ENCODE measurements at places on chromosomes 13 and 19.

DNA sequence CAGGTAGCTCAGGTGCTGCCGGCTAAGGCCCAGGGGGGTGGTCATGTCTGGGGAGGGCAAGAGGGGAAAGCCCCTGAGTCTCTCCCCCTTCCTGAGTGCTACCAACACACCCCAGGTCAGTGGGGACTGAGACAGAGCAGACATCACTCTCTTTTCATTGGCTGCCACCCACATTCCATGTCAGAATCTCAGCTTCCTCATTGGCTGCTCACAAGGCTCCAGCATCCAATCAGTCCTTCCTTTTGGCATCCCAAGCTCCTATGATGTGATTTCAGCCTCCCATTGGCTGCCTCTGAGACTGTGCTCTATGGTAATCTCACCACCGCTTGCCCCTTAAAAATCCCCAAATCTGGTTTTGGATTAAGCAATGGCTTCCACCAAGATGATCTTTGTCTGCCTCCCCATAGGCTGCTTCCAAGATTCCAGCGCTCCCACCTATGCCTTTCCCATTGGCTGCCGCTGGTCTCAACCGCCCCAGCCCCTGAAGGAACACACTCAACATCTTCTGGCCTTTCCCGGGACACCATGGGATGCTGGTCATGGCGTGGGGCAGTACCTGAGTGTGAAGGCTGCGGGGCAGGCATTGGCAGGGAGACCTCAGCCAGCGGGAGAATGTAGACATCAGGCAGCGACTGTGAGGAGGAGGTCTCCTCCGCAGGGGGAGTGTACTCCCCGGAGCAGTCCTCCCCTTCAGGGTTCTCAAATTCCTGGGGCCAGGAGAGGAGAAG, 2.0 kb downstream of the LMTK3 start:
- DNase-seq, result no peak

DNA sequence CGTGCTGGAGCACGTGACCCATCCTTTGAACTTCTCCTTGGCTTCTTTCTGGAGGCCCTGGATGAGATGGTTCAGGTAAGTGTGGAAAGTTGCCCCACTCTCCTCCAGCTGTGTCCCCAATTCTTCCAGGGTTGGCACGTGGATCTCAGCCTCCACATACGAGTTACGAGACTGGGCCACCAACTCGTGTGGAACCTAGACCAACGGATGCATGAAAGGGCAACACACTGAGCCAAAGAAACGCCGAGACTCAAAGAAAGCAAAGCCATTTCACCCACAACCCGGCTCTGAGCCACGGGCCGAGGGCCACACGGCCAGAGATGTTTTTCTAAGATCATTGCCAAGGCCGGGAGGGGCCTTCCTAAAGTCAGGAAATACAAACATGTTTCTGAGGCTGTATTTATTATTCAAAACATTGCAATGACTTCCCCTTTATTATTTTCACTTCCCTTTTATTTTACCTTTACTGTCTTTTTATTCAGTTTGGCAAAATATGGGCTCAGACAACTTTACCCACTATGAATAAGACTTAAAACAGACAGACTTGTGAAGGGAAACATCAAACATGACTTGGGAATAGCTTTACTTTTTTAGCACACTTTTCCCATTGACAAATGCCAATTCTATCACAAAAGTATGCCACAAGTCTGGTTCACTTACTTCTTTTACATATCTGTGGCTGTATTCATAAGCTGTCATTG, 94.6 kb downstream of the KL start:
- no peak for DNase-seq

DNA sequence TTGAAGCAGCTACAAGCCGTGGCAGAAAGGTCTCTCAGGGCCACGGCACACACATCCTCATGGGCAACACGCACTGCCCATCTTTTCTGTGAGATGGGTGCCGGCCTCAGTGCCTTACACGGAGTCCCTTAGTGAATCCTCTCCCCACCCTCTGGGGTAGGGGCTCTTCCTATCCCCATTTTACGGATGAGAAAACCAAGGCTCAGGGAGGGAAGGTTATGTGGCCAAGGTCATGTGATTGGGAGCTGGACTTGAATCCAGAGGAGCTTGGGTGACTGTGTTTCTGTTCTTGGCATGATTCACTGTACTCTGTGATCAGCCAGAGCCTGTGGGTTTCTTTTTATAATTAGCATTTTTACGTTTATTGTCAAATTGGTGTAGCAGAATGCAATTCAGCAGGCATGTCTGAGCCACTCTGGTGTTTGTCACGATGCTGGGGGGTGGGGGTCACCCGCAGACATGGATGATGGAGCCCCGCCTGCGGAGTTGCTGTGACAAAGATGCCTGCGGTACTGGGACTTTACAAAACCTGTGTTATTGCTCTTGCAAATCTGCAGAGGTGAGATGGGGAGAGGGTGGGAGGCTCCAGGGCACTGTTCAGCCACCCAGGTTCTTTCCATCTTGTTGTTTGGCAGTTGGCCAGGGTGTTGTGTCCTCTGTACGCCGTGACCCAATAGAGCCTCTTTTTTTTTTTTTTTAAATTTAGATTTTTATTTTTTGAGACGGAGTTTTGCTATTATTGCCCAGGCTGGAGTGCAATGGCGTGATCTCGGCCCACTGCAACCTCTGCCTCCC, 4.5 kb downstream of the SCN1B start:
- DNase-seq, result no peak

DNA sequence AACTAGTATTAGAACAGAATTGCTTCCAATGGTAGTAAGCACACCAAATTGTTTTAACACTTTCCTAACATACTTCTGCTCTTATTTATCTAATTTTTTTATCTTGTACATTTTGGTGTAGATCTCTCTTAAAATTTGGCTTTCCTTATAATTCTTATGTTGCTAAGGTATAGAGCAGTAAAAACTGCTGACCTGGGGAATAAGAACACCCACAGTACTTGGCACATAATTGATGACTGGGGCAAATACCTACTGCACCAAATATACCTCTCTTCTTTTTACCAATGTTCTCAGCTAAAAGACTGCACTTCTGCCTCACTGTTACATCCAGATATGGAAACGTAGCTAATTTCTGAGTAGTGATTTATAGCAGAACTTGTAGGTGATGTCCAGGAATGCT, 642.2 kb downstream of the LIG4 start:
- no peak for DNase-seq

DNA sequence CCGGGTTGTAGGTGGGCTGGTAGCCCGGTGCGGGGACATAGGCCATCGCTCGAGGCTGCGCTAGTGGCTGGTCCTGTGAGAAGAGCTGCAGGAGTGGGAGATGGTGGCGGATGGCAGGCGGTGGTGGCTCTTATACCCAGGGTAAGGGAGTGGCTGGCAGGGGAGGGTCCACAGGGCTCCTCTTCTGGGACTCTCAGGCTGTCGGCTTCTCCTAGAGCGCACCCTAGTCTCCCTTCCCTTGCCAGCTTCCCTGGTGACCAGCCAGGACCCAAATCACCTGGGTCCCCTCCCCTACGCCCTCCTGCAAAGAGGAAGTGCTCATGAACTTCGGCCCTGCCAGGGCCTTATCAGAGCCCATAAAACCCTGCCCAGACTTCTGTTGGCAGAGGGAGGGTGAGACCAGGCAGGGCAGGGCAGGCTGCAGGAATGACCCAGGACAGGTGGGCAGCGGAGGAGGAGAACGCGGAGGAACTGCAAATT, at the start of gene LGALS4:
Gene LGALS4, minus strand, starts transcription at position 105 of the 480 bp plus-strand sequence. Its CDS starts 59 bp downstream, at position 46.
- DNase-seq, result no peak

DNA sequence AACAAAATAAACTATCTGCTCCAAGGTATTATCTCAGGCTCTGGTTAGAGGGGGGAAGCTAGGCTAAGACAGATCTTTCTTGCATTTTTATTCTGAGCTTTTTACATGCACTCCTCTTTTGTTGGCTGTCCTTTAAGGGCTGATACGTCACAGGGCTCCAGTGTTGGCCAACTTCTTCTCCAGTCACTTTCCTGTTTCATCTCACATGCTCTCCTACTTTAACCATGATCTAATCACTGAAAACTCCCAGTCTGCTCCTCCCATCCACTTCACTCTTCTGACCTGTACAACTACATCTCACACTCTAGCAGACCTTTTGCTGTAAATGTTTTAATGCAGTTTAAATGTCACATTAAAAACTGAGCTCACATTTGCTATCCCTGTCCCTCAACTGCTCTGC, 510.0 kb upstream of the KLF12 start:
- no peak for DNase-seq

- no peak for DNase-seq
Observed at GRCh38 chr19:8357007-8357521, 6.9 kb upstream of the ANGPTL4 start.

GRCh38 chr13:46908501-46908900, 11.6 kb upstream of the HTR2A start:
- no peak for DNase-seq

GRCh38 chr19:3506384-3507340, 551 bp downstream of the FZR1 start:
- DNase-seq, result peak; percentile 41

- DNase-seq, result no peak
Observed at GRCh38 chr13:42992764-42993122, 702 bp upstream of the EPSTI1 start.

DNA sequence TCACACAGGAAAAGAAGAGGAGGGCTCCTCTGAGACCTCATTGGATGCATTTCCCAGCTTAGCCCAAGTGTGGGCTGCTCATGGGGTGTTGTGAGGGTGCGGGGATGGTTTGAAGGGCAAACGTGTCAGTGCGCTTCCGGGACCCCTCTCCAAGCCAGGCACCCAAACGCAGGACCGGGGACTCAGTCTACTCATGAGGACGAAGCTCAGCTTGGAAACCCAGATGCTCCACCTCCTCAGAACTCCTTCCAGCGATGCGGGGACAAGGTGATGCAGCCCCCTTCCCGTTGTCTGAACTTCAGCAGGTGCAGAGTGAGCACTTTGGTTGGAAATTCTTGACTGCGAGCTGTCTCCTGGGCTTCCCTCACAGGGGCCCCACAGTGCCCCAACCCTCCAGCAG, 33.1 kb upstream of the MTIF3 start:
- no peak for DNase-seq

GRCh38 chr13:80299046-80299445, 41.9 kb downstream of the SPRY2 start:
- no peak for DNase-seq

DNA sequence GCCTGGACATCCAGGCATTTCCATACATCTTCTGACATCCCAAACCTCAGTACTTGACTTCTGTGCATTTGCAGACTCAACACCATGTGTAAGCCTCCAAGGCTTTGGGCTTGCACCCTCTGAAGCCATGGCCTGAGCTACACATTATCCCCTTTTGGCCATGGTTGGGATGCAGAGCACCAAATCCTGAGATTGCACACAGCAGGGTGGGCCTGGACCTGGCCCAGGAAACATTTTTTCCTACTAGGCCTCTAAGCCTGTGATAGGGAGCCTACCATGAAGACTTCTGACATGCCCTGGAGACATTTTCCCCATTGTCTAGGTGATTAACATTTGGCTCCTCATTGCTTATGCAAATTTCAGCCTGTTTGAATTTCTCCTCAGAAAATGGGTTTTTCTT, 853.4 kb upstream of the SPRY2 start:
- DNase-seq, result no peak

DNA sequence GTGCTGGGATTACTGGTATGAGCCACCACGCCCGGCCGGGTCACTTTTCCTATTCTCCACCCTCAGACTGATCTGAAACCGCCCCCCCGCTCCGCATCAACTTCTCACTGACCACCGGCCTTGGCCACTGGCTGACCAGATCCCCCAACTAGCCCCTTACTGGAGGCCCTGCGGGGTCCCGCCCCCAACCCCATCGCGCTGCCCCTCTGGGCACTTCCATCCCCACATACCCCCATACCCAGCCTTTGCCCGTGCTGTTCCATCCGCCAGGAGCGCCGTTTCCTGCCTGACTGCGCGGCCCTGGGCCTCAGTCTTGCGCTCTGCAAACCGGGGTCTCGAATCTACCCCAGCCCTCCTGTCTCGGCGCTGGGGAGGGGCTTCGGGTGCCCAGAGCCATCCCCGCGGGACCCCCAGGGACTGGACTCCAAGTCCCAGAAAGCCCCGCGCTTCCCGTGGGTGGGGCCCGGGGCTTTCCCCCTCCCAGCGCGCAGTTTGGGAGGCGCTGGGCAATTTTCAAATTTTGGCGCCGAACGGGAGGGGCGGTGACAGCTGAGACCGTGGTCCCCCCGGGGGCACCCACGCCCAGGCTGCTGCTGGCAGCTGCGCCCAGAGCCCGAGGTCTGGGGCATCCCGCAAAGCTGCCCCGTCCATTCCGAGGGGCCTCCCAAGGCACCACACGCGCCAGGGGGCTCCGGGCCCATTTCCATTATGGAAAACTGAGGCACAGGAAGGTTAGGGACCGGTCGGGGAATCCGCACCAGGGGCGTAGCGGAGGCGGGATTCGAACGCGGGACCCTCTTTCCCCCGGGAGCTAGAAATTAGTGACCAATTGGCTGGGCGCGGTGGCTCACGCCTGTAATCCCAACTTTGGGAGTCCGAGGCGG, 5.2 kb upstream of the LMNB2 start:
- DNase-seq, result peak; percentile 85

- DNase-seq, result no peak
Observed at GRCh38 chr13:103168901-103169508, 102.8 kb upstream of the SLC10A2 start.

DNA sequence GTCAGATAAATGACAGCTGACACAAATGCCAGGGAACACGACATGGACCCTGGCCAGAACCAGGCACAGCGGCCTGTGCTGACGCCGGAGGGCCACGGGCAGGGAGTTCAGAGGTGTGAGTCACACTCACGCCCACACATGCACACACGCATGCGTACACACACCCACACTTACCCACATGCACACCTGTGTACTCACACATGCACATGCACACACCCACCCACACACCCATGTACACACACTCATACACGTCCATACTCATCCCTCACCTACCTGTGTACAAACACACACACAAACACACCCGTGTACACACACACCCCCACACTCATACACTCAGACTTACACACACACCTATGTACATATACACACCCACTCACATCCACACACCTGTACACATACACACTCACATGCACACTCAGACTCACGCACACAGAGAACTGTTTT, 40.4 kb downstream of the MLLT1 start:
- DNase-seq, result no peak

DNA sequence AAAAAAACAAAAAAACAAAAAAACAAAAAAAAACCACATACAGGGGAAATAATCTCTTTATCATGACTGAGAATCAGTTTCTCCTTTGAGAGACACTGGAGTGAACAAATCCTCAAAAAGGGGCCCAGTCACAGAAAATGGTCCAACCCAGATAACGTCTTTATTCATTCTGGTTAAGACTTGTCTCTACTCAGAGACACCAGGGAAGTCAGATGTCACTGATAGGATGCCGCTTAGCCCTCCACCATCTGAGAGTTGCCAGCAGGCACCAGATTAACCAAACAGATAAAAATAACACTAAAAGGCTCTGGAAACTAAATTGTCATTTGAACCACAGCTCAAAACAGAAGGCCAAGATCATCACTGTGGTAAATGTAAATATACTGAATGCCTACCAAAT, 1163.4 kb upstream of the ATXN8OS start:
- DNase-seq, result no peak

DNA sequence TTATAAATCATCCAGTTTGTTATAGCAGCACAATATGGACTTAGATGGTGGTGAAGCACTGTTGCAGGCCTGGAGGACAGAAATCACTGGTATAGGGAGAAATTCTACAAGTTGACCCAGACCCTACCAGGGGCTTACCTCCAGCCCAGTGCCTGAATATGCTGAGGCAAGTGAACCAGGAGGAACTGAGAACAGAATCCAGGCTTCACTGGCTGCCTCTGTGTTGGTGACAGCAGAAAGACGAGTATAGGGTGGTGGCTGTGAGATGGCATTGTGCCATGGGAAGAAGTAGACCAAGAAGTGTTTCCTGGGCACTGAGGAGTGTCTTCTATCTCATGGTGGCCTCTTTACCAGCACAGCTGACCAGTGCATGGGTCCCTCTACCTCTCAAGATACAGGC, 15.9 kb upstream of the EID2 start:
- DNase-seq, result no peak

All from stimulated activated naive CD8-positive, alpha-beta T cell treated with anti-CD3 and anti-CD28 coated beads, Interleukin-15, Interleukin-2, amounts not matched to agents 100 U/mL and 50 U/mL, for 24 hours (primary cell).